Immature natural killer cell (primary cell): ENCODE measurements at places on chromosomes 16 and 17. TPM values are rescaled to one million over a fixed set of nuclear protein-coding genes. Genes with fewer than 3 reads are reported as not detected.

TSNAXIP1 gene
- polyA plus RNA-seq: not detected

DNA sequence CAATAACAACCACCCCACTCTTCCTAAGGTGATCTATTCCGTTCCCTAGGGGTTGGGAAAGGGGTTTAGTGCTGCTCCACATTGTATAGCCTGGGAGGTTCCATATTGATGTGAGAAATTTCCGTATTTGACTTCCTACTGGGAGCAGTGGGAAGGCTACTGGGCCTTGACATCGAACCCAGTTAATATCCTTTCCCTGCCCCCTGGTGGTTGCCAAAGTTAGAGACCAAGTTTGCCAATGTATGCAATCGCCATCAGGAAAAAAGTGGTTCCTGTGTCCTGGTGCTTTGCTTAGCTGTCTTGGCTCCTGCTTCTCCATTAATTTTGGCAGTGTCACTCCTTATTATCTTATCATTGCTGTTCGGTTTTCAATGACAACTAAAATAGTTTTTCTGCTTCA, 914.9 kb downstream of the KCNJ2 start:
- no peaks in the 10 kb centered on the region for H3K36me3 ChIP-seq
- no peak overlapping the region for H3K4me3 ChIP-seq
- H3K4me1 ChIP-seq: no peaks in the 10 kb centered on the region
- no peak overlapping the region for H3K27ac ChIP-seq
- peaks cover 1% of the 10 kb centered on the region for H3K27me3 ChIP-seq

- H3K27ac ChIP-seq: no peak overlapping the region
- no peaks in the 10 kb centered on the region for H3K36me3 ChIP-seq
- H3K4me3 ChIP-seq: no peak overlapping the region
Measured at GRCh38 chr17:66580956-66581391, 253.9 kb upstream of the CACNG5 start.

DNA sequence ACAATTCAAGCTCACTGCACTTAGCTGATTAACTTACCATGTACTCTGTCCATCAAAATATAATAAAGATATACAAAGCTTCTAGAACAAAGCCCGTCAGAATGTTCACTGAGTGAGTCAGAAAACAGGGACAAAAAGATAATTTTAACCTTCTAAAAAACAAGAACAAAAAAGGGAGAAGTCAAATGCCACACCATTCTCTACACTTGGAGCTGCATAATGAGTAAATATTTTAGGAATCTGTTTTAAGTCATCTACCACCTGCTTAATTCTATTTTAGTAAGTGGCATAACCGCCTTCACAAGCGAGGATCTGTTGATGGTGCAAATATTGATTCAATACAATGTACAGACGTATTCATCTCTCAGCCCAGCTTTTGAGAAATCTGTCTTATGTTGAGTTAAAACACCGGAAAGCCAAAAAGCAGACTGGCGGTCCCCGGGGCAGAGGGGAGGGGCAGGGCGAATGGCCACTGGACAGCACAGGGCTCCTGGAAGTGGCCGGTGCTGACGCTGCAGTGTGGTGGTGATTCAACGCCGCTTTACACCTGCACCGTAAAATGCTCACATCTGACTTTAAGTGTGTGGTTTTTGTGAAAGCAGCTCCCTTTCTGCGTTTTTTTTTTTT, 20.1 kb downstream of the RAB40B start:
- no peaks in the 10 kb centered on the region for H3K4me1 ChIP-seq
- no peak for DNase-seq
- peaks cover 2% of the 10 kb centered on the region for H3K27me3 ChIP-seq
- no peak overlapping the region for H3K4me3 ChIP-seq

GRCh38 chr16:23564575-23565363, 7.2 kb downstream of the UBFD1 start:
- peaks cover 3% of the 10 kb centered on the region for H3K4me1 ChIP-seq
- DNase-seq: no peak

DNA sequence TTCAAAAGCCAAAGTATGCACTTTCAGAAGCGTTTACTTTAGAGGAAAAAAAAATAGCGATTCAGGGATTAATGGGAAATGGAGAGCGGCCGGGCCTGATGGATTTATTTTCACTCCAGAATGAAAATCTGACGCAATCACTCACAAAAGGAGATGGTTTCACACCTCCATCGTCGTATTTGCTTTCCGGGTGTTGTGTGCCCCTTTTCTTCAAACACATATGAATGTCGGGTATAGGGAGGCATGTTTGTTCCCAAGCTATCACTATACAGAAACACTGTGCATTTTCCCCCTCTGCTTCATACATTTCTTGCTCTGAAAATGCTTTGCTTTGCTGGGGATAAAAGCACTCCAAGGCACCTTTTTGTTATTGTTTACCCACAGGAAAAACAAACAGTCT, 562.2 kb upstream of the ZFHX3 start:
- H3K27me3 ChIP-seq: peaks cover 2% of the 10 kb centered on the region
- H3K4me3 ChIP-seq: no peak overlapping the region
- no peaks in the 10 kb centered on the region for H3K36me3 ChIP-seq
- no peak for DNase-seq
- no peak overlapping the region for H3K27ac ChIP-seq

GRCh38 chr16:69209735-69210134, 22.8 kb downstream of the SNTB2 start:
- H3K4me1 ChIP-seq: peaks cover 16% of the 10 kb centered on the region
- no peak overlapping the region for H3K27ac ChIP-seq
- H3K36me3 ChIP-seq: no peaks in the 10 kb centered on the region
- H3K4me3 ChIP-seq: no peak overlapping the region
- peaks cover 1% of the 10 kb centered on the region for H3K27me3 ChIP-seq
- DNase-seq: no peak

DNA sequence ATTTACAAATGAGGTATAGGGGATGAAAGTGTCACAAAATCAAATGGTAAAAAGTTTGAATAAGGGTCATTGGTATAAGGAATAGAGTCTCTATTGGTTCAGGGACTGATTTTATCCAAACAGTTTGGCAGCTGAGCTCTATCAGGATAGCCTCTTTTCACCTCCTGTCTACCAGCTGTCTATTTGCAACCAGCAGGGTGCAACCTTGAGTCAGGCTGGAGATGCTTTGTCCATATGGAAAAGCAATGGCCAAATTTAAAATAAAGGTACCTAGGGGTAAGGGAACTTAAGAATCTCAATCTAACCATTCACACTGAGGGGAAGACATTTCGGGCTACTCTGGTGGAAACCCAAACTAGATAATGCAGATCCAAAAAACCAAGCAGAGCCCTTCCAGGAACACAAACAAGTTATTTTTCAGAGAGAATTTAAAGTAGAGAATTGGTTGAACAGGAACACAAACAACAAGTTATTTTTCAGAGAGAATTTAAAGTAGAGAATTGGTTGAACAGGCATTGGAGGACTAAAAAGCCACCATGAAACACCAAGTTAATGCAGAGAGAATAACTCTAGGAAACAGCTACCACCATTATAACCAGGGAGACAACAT, 12.6 kb upstream of the CA10 start:
- H3K4me3 ChIP-seq: no peak overlapping the region
- H3K27me3 ChIP-seq: peaks cover 2% of the 10 kb centered on the region
- no peak overlapping the region for H3K27ac ChIP-seq
- H3K4me1 ChIP-seq: no peaks in the 10 kb centered on the region
- no peaks in the 10 kb centered on the region for H3K36me3 ChIP-seq

DNA sequence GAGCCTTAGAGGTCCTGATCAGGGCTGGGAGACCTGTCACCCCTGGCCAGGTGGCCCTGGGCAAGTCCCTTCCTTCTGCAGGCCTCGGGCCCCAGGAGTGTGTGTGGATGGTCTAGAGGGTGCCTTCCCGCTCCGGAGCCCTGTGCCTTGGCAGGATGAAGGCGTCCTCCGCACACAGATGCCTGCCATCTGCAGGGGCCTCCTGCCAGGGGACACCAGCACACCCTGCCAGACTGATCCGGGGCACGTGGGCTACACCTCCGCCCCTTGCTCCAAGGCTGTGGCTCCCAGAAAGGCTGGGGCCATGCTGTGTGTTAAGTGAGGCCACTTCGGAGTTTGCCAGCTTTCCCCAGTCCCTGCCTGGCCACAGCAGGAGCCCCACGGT, 30.7 kb downstream of the NPTX1 start:
- no peak for DNase-seq
- no peaks in the 10 kb centered on the region for H3K4me1 ChIP-seq
- H3K27me3 ChIP-seq: peaks cover 2% of the 10 kb centered on the region

KRT27 gene
- not detected for polyA plus RNA-seq

- no peak overlapping the region for H3K27ac ChIP-seq
- peaks cover 10% of the 10 kb centered on the region for H3K27me3 ChIP-seq
- H3K4me3 ChIP-seq: no peak overlapping the region
- peaks cover 9% of the 10 kb centered on the region for H3K36me3 ChIP-seq
Measured at GRCh38 chr17:50469208-50469605, 527 bp upstream of the CHAD start.

DNA sequence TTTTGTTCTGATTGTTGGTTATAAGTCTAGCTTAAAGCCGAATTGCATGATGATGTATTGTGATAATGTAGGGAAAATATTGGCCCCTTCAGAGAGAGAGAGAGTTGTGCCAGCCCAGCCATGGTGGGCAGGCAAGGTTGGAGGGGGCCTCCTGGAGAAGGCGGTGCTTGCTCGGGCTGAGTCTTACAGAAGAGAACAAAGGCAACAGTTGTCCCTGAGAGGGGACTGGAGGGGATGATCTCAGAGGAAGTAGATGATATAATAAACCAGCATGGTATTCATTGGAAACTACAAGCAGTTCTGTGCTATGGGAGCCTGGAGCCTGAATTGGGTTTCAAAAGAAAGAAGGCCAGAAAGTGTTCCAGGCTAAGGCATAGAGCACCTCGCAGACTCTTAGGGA, 173.8 kb downstream of the RPTOR start:
- no peak overlapping the region for H3K27ac ChIP-seq
- H3K27me3 ChIP-seq: peaks cover 2% of the 10 kb centered on the region

GRCh38 chr16:28495098-28495793, 803 bp downstream of the APOBR start:
- H3K4me1 ChIP-seq: peaks cover 79% of the 10 kb centered on the region
- no peak for DNase-seq
- peaks cover 25% of the 10 kb centered on the region for H3K36me3 ChIP-seq
- H3K27me3 ChIP-seq: peaks cover 25% of the 10 kb centered on the region
- H3K4me3 ChIP-seq: peak overlapping the region; percentile 98
